Aorta (tissue), 5 donors: ENCODE measurements at places on chromosomes 2 and 18. TPM values are rescaled to one million over a fixed set of nuclear protein-coding genes. Genes with fewer than 3 reads are reported as not detected.

LAMA1 gene
- total RNA-seq = 0.78 TPM

DNA sequence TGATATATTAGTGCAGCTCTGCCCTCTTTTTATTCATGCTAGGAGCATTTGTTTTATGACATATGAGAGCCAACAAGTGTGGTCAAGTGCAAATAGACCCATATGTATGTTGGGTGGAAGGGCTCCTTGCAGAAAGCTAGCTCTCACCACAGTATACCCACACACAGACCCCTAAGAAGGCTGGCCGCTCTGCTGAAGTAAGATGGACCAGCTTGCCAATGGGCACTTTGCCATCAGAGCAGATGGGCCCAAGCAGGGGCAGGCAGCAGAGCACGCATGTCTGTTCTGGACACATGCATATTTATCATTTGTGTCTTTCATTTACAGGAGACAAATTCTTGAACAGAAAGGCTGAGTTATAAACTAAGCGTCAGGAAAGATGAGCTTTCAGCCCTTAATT lies 187.5 kb upstream of the DTNA start:
- H3K36me3 ChIP-seq = no peaks in the 10 kb centered on the region
- peaks cover 1% of the 10 kb centered on the region for H3K4me1 ChIP-seq
- H3K27me3 ChIP-seq = no peaks in the 10 kb centered on the region
- no peak for DNase-seq

DNA sequence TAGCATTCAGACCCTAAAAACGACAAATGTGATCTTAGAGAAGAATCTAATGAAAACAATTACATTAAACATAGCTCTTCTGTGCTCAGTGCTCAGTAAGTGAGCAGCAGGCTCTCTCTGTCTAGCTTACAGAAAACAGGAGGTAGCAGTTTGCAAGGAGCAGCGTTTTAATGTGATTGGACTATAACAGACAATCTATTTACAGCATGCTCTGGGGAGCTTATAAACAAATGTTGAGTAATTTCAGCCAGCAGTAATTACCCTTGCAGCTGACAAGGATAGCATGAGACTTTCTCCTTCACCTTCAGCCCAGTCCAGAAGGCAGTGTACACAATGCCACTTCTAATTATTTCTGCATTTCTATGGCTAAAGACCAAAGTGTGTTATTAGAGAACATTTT lies 270.4 kb downstream of the FIGN start:
- H3K27ac ChIP-seq = no peak overlapping the region
- no peaks in the 10 kb centered on the region for H3K27me3 ChIP-seq
- DNase-seq = no peak
- H3K36me3 ChIP-seq = no peaks in the 10 kb centered on the region
- H3K4me3 ChIP-seq = no peak overlapping the region
- H3K4me1 ChIP-seq = no peaks in the 10 kb centered on the region

DNA sequence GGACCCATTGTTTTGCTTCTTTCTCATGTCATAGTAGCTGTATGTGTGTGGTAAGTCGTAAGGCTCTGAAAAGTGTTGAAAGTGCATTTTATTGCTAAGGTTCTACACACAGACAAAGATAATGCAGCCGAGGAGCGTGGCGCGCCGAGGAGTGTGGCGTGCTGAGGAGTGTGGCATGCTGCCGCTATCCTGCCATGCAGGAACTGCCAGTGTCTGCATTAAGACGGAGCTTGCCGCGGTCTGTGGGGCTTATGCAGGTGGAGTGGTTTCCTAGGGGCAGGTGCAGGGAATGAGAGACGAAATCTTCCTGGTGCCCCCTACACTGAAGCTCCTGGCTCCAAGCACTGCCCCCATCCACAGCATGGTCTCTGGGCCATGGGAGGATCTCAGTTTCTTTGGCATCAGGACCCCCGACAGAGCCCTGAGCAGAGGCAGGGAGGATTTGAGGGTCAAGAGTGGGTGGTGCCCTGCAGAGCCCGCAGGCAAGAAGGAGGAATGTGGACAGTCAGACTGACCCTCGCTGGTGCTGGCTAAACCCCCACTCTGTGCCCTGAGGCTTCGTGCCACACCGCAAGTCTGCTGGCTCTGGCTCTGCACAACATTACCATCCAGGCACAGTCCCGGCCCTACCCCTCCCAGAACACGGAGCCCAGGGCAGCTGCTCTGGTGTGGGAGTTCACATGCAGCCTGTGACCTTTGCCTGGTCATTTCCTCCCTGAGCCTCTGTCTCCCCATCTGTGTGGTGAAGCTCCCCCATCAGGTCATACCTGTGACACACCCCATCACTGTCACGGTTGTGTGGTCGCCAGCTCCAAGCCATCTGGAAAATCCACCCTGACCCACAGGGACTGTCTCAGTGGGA lies 3.2 kb downstream of the SNED1 start:
- H3K4me1 ChIP-seq = no peaks in the 10 kb centered on the region
- H3K4me3 ChIP-seq = no peak overlapping the region
- H3K36me3 ChIP-seq = no peaks in the 10 kb centered on the region
- DNase-seq = no peak

GRCh38 chr2:128354726-128355470 lies 36.2 kb upstream of the HS6ST1 start:
- no peaks in the 10 kb centered on the region for H3K27me3 ChIP-seq
- H3K27ac ChIP-seq = no peak overlapping the region
- H3K36me3 ChIP-seq = no peaks in the 10 kb centered on the region
- H3K4me1 ChIP-seq = no peaks in the 10 kb centered on the region

GRCh38 chr2:116804901-116805300 lies 1009.6 kb upstream of the DDX18 start:
- DNase-seq = no peak
- no peaks in the 10 kb centered on the region for H3K36me3 ChIP-seq
- H3K4me1 ChIP-seq = no peaks in the 10 kb centered on the region
- H3K27ac ChIP-seq = no peak overlapping the region
